ENCODE measurements at places on chromosomes 5 and 9. TPM values are rescaled to one million over a fixed set of nuclear protein-coding genes. Genes with fewer than 3 reads are reported as not detected.

- H3K27me3 ChIP-seq, result peaks cover 23% of the 10 kb centered on the region
- no peak overlapping the region for H3K27ac ChIP-seq
- no peaks in the 10 kb centered on the region for H3K4me1 ChIP-seq
- no peak for DNase-seq
- no peak overlapping the region for H3K4me3 ChIP-seq
Observed at GRCh38 chr5:174402222-174402812, 322.1 kb upstream of the MSX2 start.

DNA sequence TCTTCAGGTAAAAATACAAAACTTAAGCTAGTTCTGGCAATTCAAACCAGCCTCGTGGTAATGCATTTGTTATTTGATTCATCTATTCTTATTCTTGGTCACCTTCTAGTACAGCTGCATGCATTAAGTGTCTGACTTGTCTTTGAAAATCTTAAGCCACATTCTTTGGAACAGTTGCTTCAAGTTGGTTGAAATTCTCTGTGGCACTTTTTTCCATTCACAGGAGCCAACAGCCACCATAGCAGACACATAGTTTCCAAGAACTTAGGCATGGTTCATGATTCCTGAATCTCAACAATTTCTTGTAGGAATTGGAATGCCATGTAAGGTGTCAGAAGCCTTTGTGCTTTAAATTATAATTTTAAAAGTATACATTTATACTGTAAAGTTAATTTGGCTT, 47.4 kb upstream of the MEF2C start:
- no peak overlapping the region for H3K27ac ChIP-seq
- H3K4me3 ChIP-seq, result no peak overlapping the region
- DNase-seq, result no peak

DNA sequence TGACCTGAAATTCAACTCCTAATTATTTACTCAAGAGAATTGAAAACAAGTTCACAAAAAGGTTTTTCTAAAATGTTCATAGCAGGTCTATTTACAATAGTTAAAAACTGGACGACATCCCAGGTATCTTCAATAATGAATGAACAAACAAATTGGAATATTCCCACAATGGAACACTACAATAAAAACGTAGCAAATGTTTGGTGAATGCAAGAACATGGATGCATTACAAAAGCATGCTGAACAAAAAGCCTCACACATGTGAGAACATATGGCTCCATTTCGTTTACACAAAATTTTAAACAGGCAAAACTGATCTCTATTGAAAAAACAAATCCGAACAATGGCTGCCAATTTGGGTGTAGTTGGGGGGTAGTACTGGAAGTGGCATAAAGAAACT, 669.9 kb downstream of the MTRR start:
- no peak overlapping the region for H3K4me3 ChIP-seq
- H3K27ac ChIP-seq, result no peak overlapping the region
- H3K27me3 ChIP-seq, result no peaks in the 10 kb centered on the region
- H3K4me1 ChIP-seq, result no peaks in the 10 kb centered on the region

GRCh38 chr5:149416987-149417710, 38.1 kb upstream of the IL17B start:
- H3K36me3 ChIP-seq, result no peaks in the 10 kb centered on the region
- H3K27ac ChIP-seq, result no peak overlapping the region
- peaks cover 1% of the 10 kb centered on the region for H3K4me1 ChIP-seq

Gene SNCAIP
- not detected for total RNA-seq

DNA sequence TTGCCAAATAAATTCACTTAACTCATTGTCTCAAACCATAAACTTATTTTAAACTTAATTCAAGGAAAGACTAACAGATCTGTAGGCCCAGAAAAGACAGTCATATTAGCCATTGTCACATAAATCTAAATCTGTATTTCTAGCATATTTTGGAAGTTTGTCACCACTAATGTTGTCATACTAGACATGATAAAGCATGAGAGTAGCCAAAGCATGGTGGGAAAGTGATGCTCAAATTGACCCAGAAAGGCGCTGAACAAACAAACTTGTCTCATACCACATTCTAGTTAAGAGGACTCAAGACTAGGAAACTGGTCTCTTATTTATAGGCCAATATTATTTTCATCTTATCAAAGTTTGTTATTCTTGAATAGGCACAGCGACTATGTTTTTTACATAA, 99.4 kb downstream of the VCAN start:
- H3K36me3 ChIP-seq, result no peaks in the 10 kb centered on the region
- H3K27ac ChIP-seq, result no peak overlapping the region
- no peak for DNase-seq
- no peaks in the 10 kb centered on the region for H3K4me1 ChIP-seq

Gene PSAT1
- 217 TPM for total RNA-seq

DNA sequence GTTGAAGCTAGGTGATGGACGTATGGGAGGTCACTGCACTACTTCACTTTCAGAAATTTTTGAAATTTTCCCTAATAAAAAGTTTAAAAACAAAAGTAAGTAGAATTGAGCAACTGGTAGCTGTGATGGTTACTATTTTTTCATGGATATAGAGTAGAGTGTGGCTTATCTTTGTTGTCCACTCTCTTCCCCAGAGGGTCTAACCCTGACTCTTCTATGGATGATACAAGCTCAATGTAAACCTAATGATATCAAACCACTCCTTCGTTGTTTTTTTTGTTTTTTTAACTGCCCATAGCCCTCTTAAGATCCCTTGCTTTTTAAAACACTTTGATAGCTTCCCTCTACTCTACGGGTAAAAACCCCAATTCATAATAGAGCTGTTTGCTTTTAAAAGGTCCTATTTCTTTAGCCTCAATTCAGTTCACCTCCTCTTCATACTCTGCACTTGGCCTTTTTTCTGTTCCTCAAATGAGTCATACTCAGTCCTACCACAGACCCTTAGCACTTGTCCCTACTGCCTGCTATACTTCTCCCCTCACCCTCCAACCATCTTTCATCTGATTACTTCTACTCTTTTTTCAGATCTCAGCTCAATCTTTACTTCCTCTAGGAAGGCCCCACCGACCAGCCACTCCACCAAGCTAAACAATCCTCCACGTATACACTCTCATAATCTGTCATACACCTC, 2.6 kb downstream of the HDAC3 start:
- peaks cover 9% of the 10 kb centered on the region for H3K4me1 ChIP-seq
- DNase-seq, result no peak
- H3K4me3 ChIP-seq, result no peak overlapping the region

Gene GABRA1
- not detected for total RNA-seq

DNA sequence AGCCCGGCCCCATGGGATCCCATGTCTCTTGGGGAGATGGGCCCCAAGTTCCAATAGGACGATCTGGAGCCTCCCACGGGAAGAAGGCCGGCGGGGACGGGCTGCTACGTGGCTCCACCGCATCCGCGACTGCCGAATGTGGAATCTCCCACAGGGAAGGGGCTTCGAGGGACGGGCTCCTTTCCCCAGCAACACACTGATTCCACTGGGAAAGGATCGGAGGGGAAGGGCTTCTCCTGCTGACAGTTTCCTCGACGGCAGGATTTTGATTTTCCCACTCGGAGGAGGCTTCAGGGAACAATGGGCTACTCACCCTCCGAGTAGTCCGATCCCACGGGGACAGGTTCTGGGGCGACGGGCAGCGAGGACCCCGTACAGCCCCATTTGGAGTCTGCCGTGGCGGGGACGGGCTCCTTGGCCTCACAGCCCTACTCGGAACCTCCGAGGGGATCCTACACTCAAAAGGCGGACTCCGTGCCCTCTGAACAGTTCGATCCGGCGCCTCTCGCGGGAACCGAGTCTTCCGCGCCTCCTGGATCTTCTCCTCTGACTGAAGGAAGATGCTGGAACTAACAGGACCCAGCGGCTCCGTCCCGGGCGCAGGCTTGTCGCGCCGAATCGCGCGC, 1.3 kb downstream of the PROB1 start:
- DNase-seq, result peak; percentile 39
- peaks cover 14% of the 10 kb centered on the region for H3K27me3 ChIP-seq
- H3K36me3 ChIP-seq, result no peaks in the 10 kb centered on the region
- peaks cover 12% of the 10 kb centered on the region for H3K4me1 ChIP-seq

Gene ZNF483
- 3.4 TPM for total RNA-seq

Gene SYNPO
- total RNA-seq, result 10.0 TPM

GRCh38 chr5:10478436-10478835, 36.8 kb downstream of the ROPN1L start:
- H3K27ac ChIP-seq, result no peak overlapping the region
- no peak overlapping the region for H3K4me3 ChIP-seq
- no peaks in the 10 kb centered on the region for H3K4me1 ChIP-seq
- no peaks in the 10 kb centered on the region for H3K27me3 ChIP-seq
- H3K36me3 ChIP-seq, result no peaks in the 10 kb centered on the region
- no peak for DNase-seq

Gene AK1
- total RNA-seq, result 52.9 TPM

Gene PRDM9
- not detected for total RNA-seq

DNA sequence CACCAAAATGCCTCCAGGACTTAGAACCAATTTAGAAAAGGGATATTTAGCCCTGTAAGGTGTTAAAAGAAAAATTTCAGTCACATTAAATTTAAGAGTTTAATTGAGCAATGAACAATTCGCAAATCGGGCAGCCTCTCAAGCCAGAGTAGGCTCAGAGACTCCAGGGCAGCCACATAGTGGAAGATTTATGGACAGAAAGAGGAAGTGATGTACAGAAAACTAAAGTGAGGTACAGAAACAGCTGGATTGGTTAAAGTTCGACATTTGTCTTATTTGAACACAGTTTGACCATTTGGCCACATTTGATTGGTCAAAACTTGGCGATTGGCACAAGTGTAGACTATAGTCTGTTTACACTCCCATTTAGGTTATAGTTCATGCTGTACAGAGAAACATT, 525.9 kb upstream of the ZNF608 start:
- DNase-seq, result no peak
- H3K36me3 ChIP-seq, result no peaks in the 10 kb centered on the region
- no peak overlapping the region for H3K27ac ChIP-seq
- H3K4me1 ChIP-seq, result peaks cover 6% of the 10 kb centered on the region
- H3K4me3 ChIP-seq, result no peak overlapping the region

Gene HTR4
- total RNA-seq, result not detected

GRCh38 chr9:120755044-120755443, 38.2 kb downstream of the FBXW2 start:
- H3K36me3 ChIP-seq, result no peaks in the 10 kb centered on the region
- no peak overlapping the region for H3K4me3 ChIP-seq
- no peak for DNase-seq
- peaks cover 18% of the 10 kb centered on the region for H3K4me1 ChIP-seq

- no peak for DNase-seq
- H3K27me3 ChIP-seq, result no peaks in the 10 kb centered on the region
- H3K4me1 ChIP-seq, result no peaks in the 10 kb centered on the region
- H3K27ac ChIP-seq, result no peak overlapping the region
Observed at GRCh38 chr5:20041326-20042274, 53.6 kb upstream of the CDH18 start.

Gene ANGPTL2
- 4.4 TPM for total RNA-seq

GRCh38 chr9:35789541-35789940, 1.9 kb upstream of the NPR2 start:
- no peaks in the 10 kb centered on the region for H3K36me3 ChIP-seq
- no peak for DNase-seq
- no peaks in the 10 kb centered on the region for H3K4me1 ChIP-seq
- H3K27ac ChIP-seq, result no peak overlapping the region
- H3K4me3 ChIP-seq, result no peak overlapping the region

- no peak for DNase-seq
- no peaks in the 10 kb centered on the region for H3K36me3 ChIP-seq
- H3K4me3 ChIP-seq, result no peak overlapping the region
- peaks cover 19% of the 10 kb centered on the region for H3K4me1 ChIP-seq
Observed at GRCh38 chr9:124724415-124725067, 46.6 kb downstream of the NR6A1 start.

Gene LTC4S
- total RNA-seq, result 0.58 TPM

- peak overlapping the region; percentile 81 for H3K27ac ChIP-seq
- H3K36me3 ChIP-seq, result no peaks in the 10 kb centered on the region
- H3K27me3 ChIP-seq, result no peaks in the 10 kb centered on the region
- no peak overlapping the region for H3K4me3 ChIP-seq
- H3K4me1 ChIP-seq, result peaks cover 43% of the 10 kb centered on the region
- no peak for DNase-seq
Observed at GRCh38 chr5:151151263-151151660, 6.3 kb downstream of the ANXA6 start.

Gene AK6
- 97.5 TPM for total RNA-seq

DNA sequence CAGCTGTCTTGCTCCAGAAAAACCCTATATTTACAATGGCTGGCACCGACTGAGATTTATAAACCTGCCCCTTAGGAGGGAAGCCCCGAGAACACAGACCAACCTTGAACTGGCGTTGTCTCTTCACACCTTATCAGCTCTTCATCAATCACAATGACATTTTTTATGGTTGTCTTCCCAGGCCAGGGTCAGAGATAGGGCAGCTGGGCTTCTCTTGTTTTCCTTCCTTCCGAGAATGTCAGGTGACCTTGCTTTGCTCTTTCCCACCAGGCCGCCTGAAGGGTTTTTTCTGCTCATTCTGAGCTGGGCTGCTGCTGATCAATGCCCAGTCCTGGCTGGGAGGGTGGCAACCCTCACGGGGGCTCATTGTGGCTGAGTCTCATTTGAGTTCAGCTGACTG, 619.1 kb downstream of the CCDC171 start:
- H3K36me3 ChIP-seq, result no peaks in the 10 kb centered on the region
- H3K27ac ChIP-seq, result no peak overlapping the region
- H3K4me1 ChIP-seq, result no peaks in the 10 kb centered on the region
- H3K27me3 ChIP-seq, result no peaks in the 10 kb centered on the region
- DNase-seq, result no peak

- no peak overlapping the region for H3K4me3 ChIP-seq
- no peaks in the 10 kb centered on the region for H3K36me3 ChIP-seq
- peak; percentile 39 for DNase-seq
Observed at GRCh38 chr5:67395790-67396418, 199.3 kb upstream of the CD180 start.

Gene GPR21
- not detected for total RNA-seq

- no peak for DNase-seq
- no peak overlapping the region for H3K27ac ChIP-seq
- H3K36me3 ChIP-seq, result no peaks in the 10 kb centered on the region
- H3K4me3 ChIP-seq, result no peak overlapping the region
- peaks cover 8% of the 10 kb centered on the region for H3K4me1 ChIP-seq
- H3K27me3 ChIP-seq, result peaks cover 100% of the 10 kb centered on the region
Observed at GRCh38 chr9:124019771-124020519, 8.4 kb downstream of the LHX2 start.

Gene HCN1
- total RNA-seq, result 0.09 TPM

Gene GABRA6
- total RNA-seq, result not detected

GRCh38 chr5:105905392-105905791, 1765.3 kb downstream of the EFNA5 start:
- H3K4me3 ChIP-seq, result no peak overlapping the region
- no peaks in the 10 kb centered on the region for H3K36me3 ChIP-seq
- H3K4me1 ChIP-seq, result peaks cover 52% of the 10 kb centered on the region
- peak; percentile 73 for DNase-seq
- H3K27me3 ChIP-seq, result no peaks in the 10 kb centered on the region
- peak overlapping the region; percentile 1 for H3K27ac ChIP-seq

Gene GPRIN1
- total RNA-seq, result 16.7 TPM

GRCh38 chr5:180439911-180440769, 54.0 kb upstream of the CNOT6 start:
- H3K4me1 ChIP-seq, result no peaks in the 10 kb centered on the region
- H3K4me3 ChIP-seq, result no peak overlapping the region
- H3K27ac ChIP-seq, result no peak overlapping the region
- no peaks in the 10 kb centered on the region for H3K27me3 ChIP-seq
- no peaks in the 10 kb centered on the region for H3K36me3 ChIP-seq
- no peak for DNase-seq

- H3K27ac ChIP-seq, result no peak overlapping the region
- peaks cover 8% of the 10 kb centered on the region for H3K27me3 ChIP-seq
- no peaks in the 10 kb centered on the region for H3K36me3 ChIP-seq
Observed at GRCh38 chr5:11449217-11449616, 455.0 kb downstream of the CTNND2 start.
